ENCODE measurements at places on chromosomes 11 and 22.

GRCh38 chr22:41862530-41863266 lies 29.8 kb downstream of the SREBF2 start:
- no peak for DNase-seq

DNA sequence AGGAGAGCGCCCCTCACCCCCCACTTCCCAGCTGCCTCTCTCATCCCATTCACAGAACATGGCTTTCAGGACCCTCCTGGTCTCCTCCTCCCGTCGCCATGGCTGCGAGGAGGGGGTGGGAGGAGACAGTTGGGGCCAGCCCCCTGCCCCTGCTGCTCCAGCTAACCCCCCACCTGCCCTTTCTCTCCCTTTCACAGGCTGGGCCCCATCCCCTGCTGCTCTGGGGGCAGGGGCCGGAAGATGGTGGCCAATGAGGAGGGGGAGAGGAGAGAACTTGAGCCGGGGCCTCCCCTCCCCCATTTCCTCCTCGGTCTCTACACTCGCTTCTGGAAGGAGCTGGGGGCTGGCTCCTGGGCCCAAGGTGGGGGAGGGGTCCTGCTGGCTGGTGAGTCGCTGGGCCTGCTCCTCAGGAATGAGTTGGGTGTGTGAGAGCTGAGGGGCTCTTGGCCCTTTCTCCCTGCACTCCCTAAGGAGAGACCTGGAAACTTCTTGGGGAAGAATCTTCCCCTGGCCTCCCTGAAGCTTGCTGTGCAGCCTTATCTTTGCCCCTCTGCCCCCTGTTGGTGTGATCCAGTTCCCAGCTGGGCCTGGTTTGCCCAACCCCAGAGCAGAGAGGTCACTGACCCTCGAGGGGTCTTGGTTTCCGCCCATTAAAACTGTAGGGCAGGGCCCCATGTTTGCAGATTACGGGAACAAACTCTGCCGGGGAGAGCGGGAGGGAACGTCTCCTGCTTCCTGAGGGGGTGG lies 10.2 kb downstream of the YPEL4 start:
- no peak for DNase-seq

DNA sequence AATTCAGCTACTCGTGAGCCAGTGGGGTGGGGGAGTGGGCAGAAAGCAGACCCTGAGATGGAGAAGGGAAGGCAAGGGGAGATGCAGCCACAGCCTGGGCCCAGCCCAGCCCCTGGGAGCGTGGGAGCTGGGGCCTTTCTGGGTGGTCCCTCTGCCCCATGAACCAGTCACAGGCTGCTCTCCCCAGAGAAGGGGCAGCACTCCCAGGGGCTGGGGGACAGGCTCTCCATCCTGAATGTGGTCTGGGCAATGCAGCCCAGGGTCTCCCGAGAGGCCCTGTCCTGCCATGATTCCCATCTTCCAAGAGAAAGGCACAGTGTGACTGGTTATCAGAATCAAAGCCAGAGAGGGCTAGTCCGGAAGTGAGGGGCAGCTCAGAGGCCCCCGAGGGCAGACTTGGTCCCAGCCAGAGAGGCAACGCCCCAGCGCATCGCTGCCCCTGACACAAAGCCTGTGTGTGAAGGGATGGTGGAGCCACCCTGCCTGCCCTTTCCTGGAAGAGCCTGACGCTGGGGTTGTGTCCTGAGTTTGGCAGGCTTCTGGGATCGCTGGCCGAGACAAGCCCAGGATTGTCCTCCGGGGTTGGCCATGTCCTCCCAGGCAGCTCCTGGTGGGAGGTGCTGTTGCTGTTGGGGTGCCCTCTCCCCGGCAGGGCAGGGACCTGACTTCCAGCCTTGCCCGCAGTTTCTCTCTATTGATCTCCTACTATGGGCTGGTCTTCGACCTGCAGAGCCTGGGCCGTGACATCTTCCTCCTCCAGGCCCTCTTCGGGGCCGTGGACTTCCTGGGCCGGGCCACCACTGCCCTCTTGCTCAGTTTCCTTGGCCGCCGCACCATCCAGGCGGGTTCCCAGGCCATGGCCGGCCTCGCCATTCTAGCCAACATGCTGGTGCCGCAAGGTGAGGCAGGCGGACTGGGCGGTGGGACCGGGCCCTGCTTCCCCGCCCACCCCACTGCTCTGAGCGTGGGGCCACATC lies 23.8 kb upstream of the SLC22A12 start:
- DNase-seq = no peak

GRCh38 chr11:42800041-42800440 lies 511.8 kb upstream of the API5 start:
- no peak for DNase-seq
